ENCODE measurements at places on chromosomes 7 and 10. TPM values are rescaled to one million over a fixed set of nuclear protein-coding genes. Genes with fewer than 3 reads are reported as not detected.

MORN4 gene
- 36.8 TPM for total RNA-seq

CPEB3 gene
- total RNA-seq, result 22.0 TPM

NKX6-2 gene
- not detected for total RNA-seq

LIPN gene
- not detected for total RNA-seq

TUBB8 gene
- total RNA-seq, result not detected

KCNMA1 gene
- total RNA-seq, result 43.0 TPM

CALML3 gene
- not detected for total RNA-seq

ACBD7 gene
- total RNA-seq, result 10.8 TPM

- DNase-seq, result no peak
Observed at GRCh38 chr10:76397181-76398042, 966.0 kb downstream of the LRMDA start.

DNA sequence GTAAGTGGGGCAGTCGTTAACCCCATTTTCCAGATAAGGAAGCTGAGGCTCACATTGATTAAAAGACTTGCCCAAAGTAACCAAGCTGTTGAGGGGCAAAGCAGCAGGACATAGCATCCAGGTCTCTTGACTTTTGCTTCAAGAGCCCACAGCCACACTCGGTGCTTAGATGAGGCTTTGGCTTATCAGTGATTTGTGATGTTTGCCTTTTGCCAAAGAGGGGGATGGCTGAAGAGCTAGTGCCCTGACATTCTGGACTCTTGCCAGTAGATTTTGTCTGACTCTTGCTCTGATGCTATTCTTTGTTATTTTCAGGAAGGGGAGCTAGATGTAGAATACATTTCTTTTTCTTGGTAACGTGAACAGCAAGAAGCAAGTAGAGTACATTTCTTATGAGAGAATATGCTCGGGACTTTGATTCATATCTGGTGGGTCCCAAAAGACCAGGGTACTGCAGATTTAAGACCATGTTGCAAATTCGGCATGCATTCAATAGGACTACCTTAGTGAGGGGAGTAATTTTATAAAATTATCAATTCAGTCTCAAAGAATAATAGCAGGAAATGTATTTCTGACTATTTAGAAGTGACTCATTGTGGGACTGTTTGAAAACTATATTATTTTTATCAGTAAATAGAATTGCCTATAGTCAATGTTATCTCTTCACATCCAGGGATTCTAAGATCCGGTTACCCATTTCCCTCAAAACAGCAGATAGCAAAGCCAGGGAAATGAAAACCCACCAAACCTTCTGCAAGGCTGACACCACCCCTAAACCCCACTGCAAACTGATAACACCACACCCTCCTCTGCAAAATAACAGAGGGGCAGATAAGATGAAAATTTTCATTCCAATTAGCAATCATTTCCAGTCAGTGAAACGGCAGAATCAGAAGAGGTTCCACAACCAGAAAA lies 180.0 kb upstream of the BMPER start:
- no peak for DNase-seq

- DNase-seq, result no peak
Observed at GRCh38 chr10:86757113-86757972, 924 bp downstream of the BMPR1A start.

- peak; percentile 32 for DNase-seq
Observed at GRCh38 chr7:49852619-49853462, 79.4 kb downstream of the VWC2 start.

DNA sequence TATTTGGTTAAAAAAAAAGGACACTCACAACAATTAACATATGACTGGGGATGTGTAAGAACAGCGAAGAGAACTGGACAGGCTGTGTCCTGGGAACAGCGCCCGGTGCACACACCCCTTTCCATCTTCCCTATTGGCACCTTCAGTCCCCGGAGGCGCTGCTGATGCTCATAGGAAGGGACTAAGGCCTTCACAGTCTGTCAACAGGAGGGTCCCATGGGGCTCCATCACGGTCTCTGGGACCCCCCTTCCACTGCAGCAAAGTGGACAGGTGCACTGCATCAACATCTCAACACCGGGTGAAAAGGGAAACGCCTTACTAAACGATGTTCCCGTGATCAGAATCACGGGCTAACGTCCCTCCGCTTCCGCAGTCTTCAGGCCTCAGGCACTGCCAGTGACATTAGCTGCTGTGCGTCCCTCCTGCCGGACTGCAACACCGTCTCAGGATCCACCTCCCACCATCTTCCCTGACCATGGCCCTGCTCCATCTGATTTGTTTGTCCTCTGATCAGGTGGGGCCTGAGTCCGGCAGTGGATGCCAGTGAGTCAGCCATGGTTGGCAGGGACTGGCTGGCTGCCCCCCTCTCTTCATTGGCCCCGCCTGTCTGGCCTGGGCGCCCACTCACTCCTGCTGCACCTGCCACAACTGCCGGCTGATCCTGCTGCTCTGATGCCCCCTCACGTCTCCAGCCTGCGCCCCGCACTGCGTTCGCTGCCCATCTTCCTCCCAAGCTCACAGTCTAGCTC lies 614.7 kb downstream of the DNAJB6 start:
- no peak for DNase-seq

- DNase-seq, result no peak
Observed at GRCh38 chr7:123633553-123633952, 22.1 kb upstream of the LMOD2 start.

DNA sequence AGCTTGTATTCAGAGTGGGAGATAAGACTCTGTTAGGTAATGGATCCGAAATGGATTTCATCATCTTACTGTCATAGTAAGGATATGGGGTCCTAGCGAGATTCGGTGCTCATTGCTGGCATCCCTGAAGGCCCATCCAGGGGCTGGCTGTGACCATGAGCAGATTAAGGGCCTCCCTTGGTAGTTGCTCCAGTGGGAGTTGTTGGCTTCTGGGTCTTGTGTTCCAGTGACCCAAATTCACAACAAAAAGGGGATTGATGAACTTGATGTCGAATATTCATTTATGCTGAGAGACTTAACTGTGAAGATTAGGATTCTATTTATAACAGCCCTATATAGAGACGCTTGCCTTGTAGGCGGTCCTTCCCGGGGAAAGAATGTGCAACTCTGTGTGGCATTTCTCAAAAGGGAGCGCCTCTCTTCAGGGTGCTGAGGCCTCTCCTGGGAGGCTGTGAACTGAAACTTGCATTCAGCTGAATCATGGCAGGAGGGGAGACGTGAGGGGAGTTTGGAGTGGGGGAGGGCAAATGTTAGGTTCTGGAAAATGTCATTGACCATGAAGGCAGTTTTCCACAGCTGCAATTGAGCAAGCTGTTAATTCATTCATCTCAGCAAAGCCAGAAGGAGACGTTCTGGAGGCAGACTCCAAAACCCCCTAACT lies 233.1 kb upstream of the FZD8 start:
- no peak for DNase-seq

GRCh38 chr7:141462958-141463357 lies 88.3 kb upstream of the AGK start:
- DNase-seq, result peak; percentile 25

DNA sequence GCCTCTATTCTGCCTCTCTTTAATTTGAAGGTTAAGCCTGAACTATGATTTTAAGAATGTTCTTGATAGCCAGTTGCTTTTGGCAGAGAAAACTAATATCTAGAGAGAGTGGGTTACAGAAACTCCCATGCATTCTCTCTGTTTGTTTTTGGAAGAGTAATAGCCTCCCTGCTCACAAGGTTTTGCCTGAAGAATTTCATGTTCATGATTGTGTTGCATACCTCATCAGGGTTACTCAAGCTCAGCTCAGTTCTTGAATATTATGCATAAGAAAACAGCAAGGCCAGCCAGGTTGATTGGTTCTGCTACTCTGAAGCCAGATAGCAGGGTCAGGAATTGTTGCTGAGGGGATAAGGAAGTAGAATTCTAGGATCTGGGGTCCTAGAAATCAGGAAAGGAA lies 137.4 kb downstream of the MDFIC start:
- no peak for DNase-seq

- no peak for DNase-seq
Observed at GRCh38 chr10:963186-963585, 25.0 kb upstream of the GTPBP4 start.

DNA sequence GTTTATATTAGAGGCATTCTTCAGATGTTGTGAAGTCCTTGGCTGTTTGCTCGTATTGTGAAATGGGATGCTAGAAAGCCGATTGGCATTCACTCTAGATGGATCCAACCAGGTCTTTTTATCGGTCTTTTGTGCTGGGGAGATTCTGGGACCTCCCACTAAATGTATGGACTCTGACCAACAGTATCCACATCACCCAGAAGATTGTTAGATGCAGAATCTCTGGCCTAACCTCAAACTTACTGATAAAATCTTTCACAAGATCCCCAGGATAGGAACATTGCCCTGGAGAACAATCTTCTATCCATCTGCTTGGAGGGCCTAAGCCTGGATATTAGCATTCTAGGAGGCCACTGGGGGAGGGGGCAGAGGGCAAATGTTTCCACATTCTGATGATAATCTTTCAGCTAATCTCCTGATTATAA lies 160.9 kb downstream of the PLXDC2 start:
- no peak for DNase-seq

DNA sequence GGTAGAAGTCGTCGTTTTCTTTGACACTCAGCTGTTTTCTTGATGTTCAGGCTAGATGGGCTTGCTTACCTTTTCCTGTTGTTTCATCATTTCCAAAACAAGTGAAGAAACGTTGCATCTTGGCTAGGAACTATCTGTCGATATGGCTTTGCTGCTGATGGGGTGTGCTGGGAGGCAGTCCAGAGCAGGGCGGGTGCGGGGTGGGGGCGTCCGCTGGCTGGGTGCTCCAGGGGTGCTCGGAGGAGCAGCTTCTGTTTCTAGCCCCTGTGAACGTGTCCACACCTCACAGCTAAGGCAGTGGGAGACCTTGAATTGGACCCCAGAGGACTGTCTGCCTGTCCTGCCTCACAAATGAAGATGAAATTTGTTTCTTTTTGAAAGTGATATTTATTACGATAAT lies 7.6 kb upstream of the SUN1 start:
- no peak for DNase-seq

- DNase-seq, result no peak
Observed at GRCh38 chr10:44577533-44577932, 192.6 kb upstream of the CXCL12 start.

DNA sequence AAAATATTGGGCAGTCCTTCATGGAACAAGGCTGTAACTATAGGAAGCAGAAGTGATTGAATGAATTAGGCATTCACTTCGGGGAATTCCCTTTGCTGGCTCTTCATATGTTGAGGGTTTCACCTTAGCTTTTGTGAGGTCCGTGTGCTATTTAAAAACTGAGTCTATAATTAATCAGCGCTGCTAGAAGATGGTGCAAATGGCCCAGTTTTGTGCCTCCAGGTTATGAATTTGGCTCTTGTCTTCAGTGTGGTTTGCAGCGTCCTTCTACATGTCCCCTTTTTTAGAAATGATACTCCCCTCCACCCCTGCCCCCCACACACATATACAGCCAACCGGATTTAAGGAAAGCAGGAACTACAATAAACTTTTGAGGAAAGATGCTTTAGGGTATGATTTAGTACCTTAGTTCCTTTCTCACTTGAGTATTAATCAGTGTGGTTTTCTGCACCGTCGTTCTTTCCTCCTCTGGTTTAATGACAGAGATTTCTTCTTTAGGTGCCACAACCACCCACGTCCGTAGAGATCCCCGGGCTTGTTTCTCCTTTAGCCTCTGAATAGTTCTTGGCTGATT lies 110.6 kb upstream of the SAMD8 start:
- DNase-seq, result no peak

DNA sequence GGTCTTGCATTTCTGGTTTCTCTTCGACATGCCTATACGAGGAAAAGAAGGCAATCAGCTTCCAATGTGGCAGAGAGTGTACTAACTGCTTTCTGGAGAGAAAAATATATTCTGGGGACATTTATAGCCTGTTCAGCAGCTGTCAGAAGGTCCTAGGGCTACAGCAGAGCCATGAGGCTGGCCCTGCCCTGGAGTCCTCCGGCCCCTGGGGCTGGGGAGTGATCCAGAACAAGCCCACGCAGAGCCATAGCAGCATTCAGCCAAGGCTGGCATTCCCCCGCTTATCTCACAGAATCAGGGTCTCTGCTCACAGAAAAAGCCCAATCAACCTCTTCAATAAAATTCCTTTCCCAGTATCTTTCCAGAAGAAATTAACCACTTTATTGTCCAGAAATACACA lies 48.9 kb downstream of the FZD1 start:
- no peak for DNase-seq

GRCh38 chr10:3071405-3072198 lies 4.3 kb downstream of the PFKP start:
- no peak for DNase-seq

DNA sequence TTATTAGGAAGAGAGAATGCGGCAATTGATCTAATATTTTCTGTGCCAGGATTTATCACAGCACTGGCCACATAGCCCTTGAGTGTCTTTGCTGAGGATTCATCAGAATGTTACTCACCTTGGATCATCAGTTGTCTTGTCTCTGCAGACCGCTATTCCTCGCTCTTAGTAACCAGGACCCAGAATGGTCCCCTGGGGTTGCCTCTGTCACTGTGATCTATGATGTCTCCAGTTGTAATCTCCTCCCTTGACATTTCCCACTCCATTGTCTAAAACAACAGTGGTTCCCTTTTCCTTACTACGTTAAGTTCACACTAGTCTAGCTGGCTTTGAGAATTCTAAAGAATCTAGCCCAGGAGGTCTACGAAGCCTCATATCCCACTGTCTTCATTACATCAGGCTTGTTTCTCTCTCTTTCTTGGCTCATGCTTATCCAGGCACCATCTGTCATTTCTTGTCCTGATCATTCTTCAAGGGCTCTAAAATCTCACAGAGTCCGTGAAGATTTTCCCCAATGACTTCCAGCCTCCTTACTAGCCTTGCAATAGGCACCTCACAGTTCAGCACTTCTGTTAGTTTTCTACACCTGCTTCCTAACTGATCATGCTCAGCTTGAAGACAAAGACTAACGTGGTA lies 125.8 kb downstream of the CUBN start:
- no peak for DNase-seq

DNA sequence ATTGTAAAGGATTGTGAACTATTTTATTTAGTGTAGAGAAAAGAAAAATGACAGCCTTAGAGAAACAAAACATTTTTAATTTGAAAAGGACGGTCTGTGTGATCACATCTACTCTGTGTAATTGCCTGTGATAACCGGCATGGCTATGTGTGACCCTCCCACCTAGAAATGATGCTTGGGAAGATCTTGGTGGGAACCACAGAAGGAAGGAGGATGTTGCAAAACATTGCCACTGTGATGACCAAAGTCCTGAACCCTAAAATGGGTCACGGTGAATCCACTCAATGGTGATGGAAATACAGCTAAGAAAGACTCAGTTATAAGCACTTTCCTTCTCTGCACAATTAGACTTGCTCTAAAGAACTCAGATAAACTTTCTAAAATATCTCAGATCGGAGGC lies 221.3 kb upstream of the FRMD4A start:
- no peak for DNase-seq
